Kidney (tissue), 22 donors: ENCODE measurements at places on chromosomes 2 and 18.

- no peaks in the 10 kb centered on the region for H3K36me3 ChIP-seq
- no peaks in the 10 kb centered on the region for H3K4me1 ChIP-seq
- DNase-seq, result no peak
- no peak overlapping the region for H3K27ac ChIP-seq
Measured at GRCh38 chr2:2018713-2019410, 274.5 kb upstream of the PXDN start.

GRCh38 chr2:10285556-10286198, 17.0 kb upstream of the HPCAL1 start:
- H3K36me3 ChIP-seq, result no peaks in the 10 kb centered on the region
- DNase-seq, result no peak
- no peak overlapping the region for H3K4me3 ChIP-seq
- H3K27ac ChIP-seq, result peak overlapping the region; percentile 78
- peaks cover 12% of the 10 kb centered on the region for H3K4me1 ChIP-seq

DNA sequence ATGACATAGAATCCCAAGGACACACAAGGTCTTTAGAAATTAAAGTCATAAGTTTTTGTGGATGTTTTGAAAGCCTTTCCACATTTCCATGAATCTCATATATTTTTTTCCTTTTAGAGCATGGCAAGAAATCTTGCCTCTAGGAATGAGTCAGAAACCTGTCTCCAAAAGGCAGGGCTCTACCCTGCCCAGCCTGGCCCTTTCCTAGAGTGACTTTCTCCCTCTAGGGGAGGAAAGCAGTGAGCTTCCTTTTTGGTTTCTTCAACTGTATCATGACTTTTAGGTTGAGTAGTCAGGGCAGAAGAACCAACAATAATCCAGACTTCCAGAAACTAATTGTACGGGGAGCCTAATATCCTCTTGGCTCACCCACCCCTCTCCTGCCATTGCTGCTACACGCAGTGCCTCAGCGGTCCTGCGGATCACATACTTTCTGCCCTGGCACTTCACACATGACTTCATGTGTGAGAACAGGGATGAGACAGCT, 300.3 kb downstream of the AGPS start:
- H3K4me3 ChIP-seq, result no peak overlapping the region
- peak overlapping the region; percentile 84 for H3K27ac ChIP-seq
- no peaks in the 10 kb centered on the region for H3K36me3 ChIP-seq
- no peaks in the 10 kb centered on the region for H3K27me3 ChIP-seq
- H3K4me1 ChIP-seq, result peaks cover 18% of the 10 kb centered on the region
- DNase-seq, result peak; percentile 79

DNA sequence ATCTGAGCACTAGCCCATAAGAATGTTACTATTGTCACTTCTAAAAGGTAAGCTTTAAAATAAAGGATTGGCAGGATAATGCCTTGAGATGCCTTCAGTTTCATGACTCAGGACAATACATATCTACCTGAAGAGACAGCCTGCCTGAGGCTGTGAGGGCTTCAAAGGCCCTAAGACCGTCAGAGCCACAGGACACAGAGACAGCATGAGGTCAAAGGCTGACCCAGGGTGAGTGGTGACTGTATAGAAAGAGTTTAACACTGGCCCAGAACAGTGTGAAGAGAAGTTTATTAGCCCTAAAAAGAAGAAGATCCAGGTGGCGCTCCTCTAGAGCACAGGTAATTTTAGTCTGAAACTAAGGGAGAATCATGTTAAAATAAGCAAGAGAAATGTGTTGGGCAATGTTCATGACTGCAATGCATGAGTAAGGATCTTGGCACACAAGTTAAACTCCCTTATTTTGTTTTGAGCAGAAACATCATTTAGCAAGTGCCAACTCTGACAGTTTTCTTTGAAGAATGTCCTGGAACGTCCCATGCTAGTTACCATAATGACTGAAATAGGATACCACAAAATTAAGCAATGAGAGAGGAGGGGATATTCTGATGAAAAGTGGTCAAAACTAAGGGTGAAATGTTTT, 78.1 kb upstream of the FAM110C start:
- H3K4me1 ChIP-seq, result no peaks in the 10 kb centered on the region
- no peaks in the 10 kb centered on the region for H3K36me3 ChIP-seq
- no peaks in the 10 kb centered on the region for H3K27me3 ChIP-seq
- no peak for DNase-seq
- H3K4me3 ChIP-seq, result no peak overlapping the region

- no peaks in the 10 kb centered on the region for H3K4me1 ChIP-seq
- H3K27me3 ChIP-seq, result peaks cover under 1% of the 10 kb centered on the region
- H3K27ac ChIP-seq, result no peak overlapping the region
- H3K36me3 ChIP-seq, result no peaks in the 10 kb centered on the region
Measured at GRCh38 chr2:71919708-71920107, 228.0 kb downstream of the CYP26B1 start.

DNA sequence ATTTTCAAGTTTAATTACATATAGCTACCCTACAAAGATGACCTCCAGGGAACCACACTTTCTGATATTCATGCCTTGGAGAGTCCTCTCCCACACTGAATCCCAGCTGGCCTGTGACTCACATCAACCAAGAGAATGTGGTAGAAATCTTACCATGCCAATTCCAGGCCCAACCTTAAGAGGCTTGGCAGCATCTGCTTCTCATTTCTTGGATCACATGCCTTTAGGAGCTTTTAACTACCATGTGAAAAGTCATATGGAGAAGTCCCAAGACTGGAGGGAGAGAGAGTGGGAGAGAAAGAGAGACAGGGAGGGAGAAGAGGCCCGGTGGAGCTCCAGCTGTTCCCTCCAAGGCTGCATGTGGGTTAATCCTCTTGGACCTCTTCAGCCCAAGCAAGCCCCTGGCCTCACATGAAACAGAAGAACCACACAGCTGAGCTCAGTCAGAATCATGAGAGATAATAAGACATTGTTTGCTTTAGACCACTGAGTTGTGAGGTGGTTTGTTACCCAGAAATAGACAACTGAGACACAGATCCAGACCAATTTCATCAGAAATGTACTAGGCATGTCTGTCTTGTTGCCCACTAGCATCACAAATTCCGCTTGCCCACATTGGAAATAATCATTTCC, 190.7 kb downstream of the MTCL1 start:
- H3K4me1 ChIP-seq, result peaks cover 4% of the 10 kb centered on the region
- H3K4me3 ChIP-seq, result no peak overlapping the region
- no peak overlapping the region for H3K27ac ChIP-seq

DNA sequence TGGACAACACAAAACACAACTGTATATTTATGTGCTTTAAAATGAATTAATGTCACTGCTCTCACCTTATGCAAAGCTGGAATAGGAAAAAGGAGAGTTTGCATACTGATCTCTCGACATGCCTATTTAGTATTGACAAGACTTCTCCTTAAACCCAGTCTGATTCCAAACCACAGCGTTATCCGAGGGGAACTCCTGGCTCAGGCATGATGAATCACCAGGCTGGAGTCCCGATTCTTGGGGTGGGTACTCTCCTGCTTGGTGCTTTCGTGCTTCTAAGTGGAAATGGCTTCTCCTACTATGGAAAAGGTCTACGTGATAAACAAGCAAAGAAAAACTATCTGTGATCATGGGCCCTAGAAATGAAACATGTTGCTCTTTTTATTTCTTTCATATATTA, 88.9 kb upstream of the SLC35G4 start:
- no peaks in the 10 kb centered on the region for H3K4me1 ChIP-seq
- no peaks in the 10 kb centered on the region for H3K27me3 ChIP-seq
- no peak overlapping the region for H3K27ac ChIP-seq
- no peaks in the 10 kb centered on the region for H3K36me3 ChIP-seq

- H3K4me1 ChIP-seq, result no peaks in the 10 kb centered on the region
- H3K4me3 ChIP-seq, result no peak overlapping the region
- no peaks in the 10 kb centered on the region for H3K27me3 ChIP-seq
- H3K27ac ChIP-seq, result no peak overlapping the region
- DNase-seq, result peak; percentile 61
Measured at GRCh38 chr2:3169106-3169870, 208.3 kb downstream of the EIPR1 start.

DNA sequence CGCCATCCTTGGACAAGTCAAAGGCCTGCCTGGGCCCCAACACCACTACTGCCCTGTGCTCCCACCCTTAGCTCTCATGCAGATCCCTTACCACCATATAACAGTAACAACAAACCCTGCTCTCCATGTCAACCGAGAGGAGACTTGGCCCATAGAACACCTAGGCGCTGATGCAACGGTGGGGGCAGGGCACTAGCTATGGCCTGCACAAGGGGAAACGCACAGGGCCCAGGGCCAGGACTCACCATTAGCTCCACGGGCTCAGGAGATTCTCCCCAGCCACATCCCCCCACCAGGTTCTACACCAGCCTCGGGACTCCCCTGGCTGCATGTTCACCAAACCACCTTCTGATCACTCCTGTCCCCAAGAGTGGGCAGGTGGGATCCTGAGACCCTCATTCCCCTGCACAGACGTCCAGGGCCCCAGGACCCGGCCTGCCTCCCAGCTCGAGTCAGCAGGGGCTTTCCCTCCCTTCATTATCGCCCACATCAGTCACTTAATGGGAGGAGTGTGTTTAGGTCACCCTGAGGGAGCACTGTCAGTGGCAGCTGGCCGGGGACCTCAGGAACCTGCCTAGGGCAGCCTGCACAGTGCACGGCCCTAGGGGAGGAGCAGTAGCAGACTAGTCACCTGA, 29.3 kb downstream of the ANKMY1 start:
- no peak overlapping the region for H3K4me3 ChIP-seq
- no peak overlapping the region for H3K27ac ChIP-seq
- no peaks in the 10 kb centered on the region for H3K27me3 ChIP-seq

- H3K4me1 ChIP-seq, result peaks cover 3% of the 10 kb centered on the region
- H3K36me3 ChIP-seq, result no peaks in the 10 kb centered on the region
- no peak for DNase-seq
- H3K27me3 ChIP-seq, result no peaks in the 10 kb centered on the region
- no peak overlapping the region for H3K27ac ChIP-seq
- no peak overlapping the region for H3K4me3 ChIP-seq
Measured at GRCh38 chr2:73995810-73996209, 11.1 kb downstream of the TET3 start.

- DNase-seq, result peak; percentile 50
- H3K4me3 ChIP-seq, result no peak overlapping the region
- H3K36me3 ChIP-seq, result no peaks in the 10 kb centered on the region
- H3K4me1 ChIP-seq, result no peaks in the 10 kb centered on the region
- H3K27me3 ChIP-seq, result no peaks in the 10 kb centered on the region
- H3K27ac ChIP-seq, result no peak overlapping the region
Measured at GRCh38 chr2:79530443-79530842, 17.6 kb downstream of the CTNNA2 start.

GRCh38 chr2:136247204-136247950, 129.4 kb upstream of the CXCR4 start:
- no peaks in the 10 kb centered on the region for H3K4me1 ChIP-seq
- H3K4me3 ChIP-seq, result no peak overlapping the region
- H3K36me3 ChIP-seq, result no peaks in the 10 kb centered on the region
- peak; percentile 43 for DNase-seq

GRCh38 chr18:24176727-24177416, 38.0 kb downstream of the CABYR start:
- H3K27ac ChIP-seq, result no peak overlapping the region
- H3K4me3 ChIP-seq, result no peak overlapping the region
- no peaks in the 10 kb centered on the region for H3K27me3 ChIP-seq
- H3K4me1 ChIP-seq, result no peaks in the 10 kb centered on the region
- DNase-seq, result peak; percentile 68
- H3K36me3 ChIP-seq, result peaks cover 5% of the 10 kb centered on the region

DNA sequence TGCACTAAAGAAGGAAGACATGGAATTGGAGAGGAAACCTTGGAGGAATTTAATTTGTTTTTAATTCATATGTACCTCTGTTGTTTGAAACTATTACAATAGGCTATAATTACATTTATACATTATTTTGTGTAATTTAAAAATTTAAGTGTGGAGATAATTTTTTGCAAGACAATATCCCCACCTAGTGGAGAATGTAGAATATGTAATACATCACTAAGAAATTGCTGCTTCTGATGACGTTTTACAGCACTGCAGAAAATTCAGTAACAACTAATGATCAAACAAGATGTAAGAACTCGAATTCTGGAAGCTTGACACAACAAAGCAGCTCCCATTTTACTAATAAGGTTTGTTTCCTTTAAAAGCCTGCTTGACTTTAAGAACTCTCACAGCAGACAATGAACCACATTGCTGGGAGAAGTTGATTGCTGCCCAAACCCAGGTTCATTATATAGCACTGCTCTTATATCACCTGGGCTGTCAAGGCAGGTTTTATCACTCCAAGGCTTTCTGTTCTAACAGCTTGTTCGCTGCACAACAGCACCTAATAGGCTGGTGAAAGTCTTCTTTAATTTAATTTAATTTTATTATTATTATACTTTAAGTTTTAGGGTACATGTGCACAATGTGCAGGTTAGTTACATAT, 53.4 kb downstream of the THADA start:
- DNase-seq, result peak; percentile 73
- H3K27ac ChIP-seq, result no peak overlapping the region
- H3K4me3 ChIP-seq, result no peak overlapping the region
- peaks cover 3% of the 10 kb centered on the region for H3K4me1 ChIP-seq
- no peaks in the 10 kb centered on the region for H3K36me3 ChIP-seq

- no peak for DNase-seq
- H3K27ac ChIP-seq, result no peak overlapping the region
- H3K27me3 ChIP-seq, result no peaks in the 10 kb centered on the region
- H3K4me1 ChIP-seq, result no peaks in the 10 kb centered on the region
- no peak overlapping the region for H3K4me3 ChIP-seq
Measured at GRCh38 chr2:207984765-207985480, 40.4 kb downstream of the PLEKHM3 start.

- no peaks in the 10 kb centered on the region for H3K4me1 ChIP-seq
- H3K36me3 ChIP-seq, result no peaks in the 10 kb centered on the region
- DNase-seq, result no peak
- H3K27ac ChIP-seq, result no peak overlapping the region
- no peaks in the 10 kb centered on the region for H3K27me3 ChIP-seq
Measured at GRCh38 chr18:10015941-10016819, 102.4 kb downstream of the VAPA start.

- no peak overlapping the region for H3K27ac ChIP-seq
- peaks cover 25% of the 10 kb centered on the region for H3K27me3 ChIP-seq
- H3K36me3 ChIP-seq, result no peaks in the 10 kb centered on the region
- H3K4me3 ChIP-seq, result no peak overlapping the region
- DNase-seq, result peak; percentile 48
Measured at GRCh38 chr2:231928481-231928880, 2.3 kb upstream of the NPPC start.

DNA sequence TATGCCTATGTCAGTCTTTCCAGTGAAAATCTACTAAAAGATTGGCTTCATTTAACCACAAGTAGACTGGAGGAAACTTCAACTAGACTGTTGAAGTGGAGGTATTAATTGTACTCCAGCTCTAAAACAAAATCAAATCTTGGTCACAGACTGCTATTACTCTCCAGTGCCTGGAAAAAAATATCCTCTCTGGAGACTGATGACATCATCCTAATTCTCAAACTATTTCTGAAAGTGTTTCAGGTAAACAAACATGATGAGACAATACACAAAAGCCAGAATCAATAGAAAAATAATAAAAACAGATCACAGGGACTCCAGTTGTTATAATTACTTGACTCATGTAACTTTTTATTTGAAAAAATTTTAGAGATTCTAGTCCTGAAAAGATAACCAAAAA, 87.7 kb upstream of the MYO3B start:
- no peaks in the 10 kb centered on the region for H3K4me1 ChIP-seq
- H3K27me3 ChIP-seq, result no peaks in the 10 kb centered on the region
- no peak overlapping the region for H3K4me3 ChIP-seq
- no peak overlapping the region for H3K27ac ChIP-seq
- H3K36me3 ChIP-seq, result no peaks in the 10 kb centered on the region
- no peak for DNase-seq

- no peaks in the 10 kb centered on the region for H3K4me1 ChIP-seq
- no peak for DNase-seq
- H3K27me3 ChIP-seq, result no peaks in the 10 kb centered on the region
- no peak overlapping the region for H3K27ac ChIP-seq
Measured at GRCh38 chr2:156539086-156539860, 103.1 kb downstream of the GPD2 start.

- DNase-seq, result no peak
- no peaks in the 10 kb centered on the region for H3K36me3 ChIP-seq
- no peaks in the 10 kb centered on the region for H3K27me3 ChIP-seq
Measured at GRCh38 chr18:25306671-25307070, 45.3 kb downstream of the ZNF521 start.
